ENCODE measurements at places on chromosomes 11 and 22.

DNA sequence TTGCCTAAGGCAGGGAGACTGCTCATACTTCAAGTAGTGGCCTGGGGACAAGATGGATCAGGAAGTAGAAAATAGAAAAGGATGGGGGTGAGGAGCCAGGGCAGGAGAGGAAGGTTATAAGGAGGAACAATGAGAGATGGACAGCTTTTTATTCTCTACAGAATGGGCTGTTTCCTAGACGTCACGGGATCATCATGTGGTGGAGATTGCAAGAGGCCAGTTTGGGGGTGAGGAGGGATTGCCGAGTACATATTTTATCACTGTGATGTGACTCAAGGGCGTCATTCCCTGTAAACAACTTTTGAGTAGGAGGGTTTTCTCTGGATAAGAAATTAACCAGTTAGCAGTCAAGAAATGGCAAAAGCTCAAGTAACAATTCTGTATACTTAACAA, 406.3 kb downstream of the ETS1 start:
- no peak for DNase-seq

DNA sequence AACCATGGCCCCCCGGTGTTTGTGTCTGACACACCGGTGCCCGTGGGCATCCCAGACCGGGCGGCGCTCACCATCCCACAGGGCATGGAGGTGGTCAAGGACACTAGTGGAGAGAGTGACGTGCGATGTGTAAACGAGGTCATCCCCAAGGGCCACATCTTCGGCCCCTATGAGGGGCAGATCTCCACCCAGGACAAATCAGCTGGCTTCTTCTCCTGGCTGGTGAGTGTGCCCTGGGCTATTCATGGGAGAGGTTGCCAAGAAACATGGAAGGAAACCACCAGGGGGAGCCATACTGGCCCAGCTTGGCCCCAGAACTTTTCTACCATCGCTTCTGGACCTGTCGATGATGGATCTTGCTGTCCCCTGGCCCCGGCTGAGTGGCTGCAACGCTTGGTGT, 36.5 kb downstream of the PRDM11 start:
- no peak for DNase-seq

GRCh38 chr11:130902380-130902779, 13.9 kb downstream of the SNX19 start:
- DNase-seq: no peak

- DNase-seq: no peak
Measured at GRCh38 chr11:81647374-81647773, 1086.3 kb downstream of the FAM181B start.
